Cardiac muscle cell (in vitro differentiated cells and primary cell): ENCODE measurements at places on chromosomes 5 and 9.

DNA sequence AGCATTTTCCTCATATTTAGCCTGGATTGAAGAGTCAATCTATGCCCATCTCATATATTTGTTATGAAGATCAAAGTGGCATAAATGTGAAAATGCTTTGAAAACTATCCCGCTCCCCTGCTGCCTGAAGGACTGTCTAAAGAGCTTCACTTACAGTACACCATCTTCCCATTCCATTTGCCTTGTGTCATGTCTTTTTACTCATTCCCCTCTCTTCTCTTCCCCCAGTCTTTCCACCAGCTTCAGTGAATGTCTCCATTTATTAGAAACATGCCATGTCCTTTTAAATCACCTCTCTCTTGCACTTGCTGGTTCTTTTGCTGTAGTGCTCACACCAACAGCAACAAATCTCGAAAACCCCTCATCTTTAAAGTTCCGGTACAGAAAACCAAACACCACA, 192.7 kb upstream of the SGCD start:
- no peak for DNase-seq

GRCh38 chr9:118761016-118761790, 608.0 kb downstream of the BRINP1 start:
- DNase-seq: no peak

DNA sequence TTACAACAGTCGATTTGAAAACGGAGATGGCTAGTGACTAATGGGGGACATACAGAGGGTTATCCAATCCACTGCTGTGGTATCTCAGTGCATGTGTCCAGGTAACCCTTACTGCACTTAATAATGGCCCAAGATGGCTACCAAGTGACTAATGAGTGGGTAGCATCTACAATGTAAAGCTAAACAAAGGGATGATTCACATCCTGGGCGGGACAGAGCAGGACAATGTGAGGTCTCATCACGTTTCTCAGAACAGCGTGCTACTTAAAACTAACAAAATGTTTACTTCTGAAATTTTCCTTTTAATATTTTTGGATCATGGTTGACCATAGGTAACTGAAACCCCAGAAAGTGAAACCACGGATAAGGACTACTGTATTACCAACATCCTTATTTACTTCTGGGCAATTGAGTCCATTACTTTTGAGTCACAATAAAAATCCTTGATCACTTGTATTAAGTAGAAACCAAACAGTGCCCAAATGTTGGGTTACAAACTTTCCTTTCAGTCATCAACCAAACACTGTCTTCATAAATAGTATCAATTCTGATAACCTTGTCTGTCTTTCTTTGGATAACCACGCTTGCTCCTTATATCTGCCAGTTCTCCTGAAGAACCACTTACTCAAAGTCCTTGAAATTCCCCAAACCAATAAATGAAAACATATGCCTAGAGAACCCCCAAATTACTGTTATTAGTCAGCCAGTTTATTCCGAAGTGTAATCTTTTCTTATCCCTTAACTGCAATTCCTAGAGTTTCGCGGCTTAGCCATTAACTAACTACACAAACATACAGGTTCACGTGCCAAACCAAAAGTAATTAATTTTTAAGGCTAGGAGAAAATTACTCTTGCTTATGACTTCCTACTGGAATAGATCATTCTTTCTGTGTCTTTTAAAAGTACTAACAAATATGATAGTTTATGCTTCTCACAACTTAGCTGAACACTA, 59.7 kb downstream of the ELL2 start:
- peak; percentile 53 for DNase-seq

DNA sequence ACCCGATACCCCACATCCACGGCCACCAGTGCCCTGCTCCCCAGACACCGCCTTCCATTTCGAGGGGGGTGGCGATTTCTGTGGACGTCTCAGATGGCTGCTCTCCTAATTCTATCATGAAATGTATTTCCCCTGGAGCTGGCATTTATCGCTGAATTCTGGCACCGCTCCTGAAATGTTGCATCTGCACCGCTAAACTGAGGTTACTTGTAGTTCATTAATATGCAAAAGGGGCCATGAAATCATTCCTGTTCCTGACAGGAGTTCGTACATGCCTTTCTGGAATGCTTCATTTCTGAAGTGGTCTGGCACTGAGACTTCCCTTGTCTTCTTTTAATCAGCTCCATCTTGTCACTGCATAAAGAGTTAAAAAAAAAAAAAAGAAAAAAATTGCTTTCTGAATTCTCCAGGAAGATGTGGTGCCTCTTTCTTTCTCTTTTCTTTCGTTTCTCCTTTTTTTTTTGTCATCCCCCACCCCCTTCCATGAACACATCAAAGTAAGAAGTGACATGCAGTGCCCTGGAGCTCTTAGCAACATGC, 97.7 kb upstream of the SMARCA2 start:
- DNase-seq: no peak
